ENCODE measurements at places on chromosomes 5 and 9.

DNA sequence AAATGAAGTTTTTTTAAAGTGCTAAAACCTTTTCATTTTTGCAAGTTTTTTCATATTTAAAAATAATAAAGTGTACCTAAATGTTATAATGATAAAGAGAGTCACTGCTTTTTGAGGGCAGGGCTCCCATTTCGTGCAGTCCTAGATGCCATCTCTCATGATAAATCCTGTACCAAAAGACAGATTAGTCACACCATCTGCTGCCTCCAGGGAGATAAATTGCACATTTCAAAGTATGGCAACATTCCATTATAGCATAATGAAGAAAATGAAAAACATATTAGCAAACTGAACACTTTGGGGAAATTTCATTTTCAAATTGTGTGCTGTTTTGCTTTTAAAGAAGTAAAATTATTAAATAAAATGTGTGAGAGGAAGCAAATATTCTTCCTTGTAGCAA, 257.2 kb downstream of the KIAA0825 start:
- H3K27me3 ChIP-seq: no peaks in the 10 kb centered on the region
- H3K27ac ChIP-seq: no peak overlapping the region
- no peaks in the 10 kb centered on the region for H3K4me1 ChIP-seq
- DNase-seq: no peak
- H3K36me3 ChIP-seq: no peaks in the 10 kb centered on the region

DNA sequence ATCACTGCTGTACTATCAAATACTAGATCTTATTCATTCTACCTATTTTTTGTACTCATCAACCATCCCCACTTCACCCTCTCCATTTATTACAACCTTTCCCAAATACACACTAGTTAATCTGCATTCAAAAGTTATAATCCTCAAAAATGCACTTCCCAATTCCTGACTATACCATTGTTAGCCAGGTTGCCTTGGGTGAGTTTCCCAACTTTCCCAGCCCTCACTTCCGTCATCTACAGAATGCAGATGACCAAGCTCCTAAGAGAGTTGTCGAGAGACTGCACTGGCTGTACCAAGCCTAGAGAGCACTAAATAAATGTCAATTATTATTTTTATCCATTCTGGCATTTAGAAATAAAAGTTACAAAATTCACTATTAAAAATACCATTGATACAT, 11.5 kb downstream of the PLPP1 start:
- H3K27me3 ChIP-seq: no peaks in the 10 kb centered on the region
- peak; percentile 77 for DNase-seq
- no peak overlapping the region for H3K27ac ChIP-seq
- no peak overlapping the region for H3K4me3 ChIP-seq
- peaks cover 2% of the 10 kb centered on the region for H3K36me3 ChIP-seq

DNA sequence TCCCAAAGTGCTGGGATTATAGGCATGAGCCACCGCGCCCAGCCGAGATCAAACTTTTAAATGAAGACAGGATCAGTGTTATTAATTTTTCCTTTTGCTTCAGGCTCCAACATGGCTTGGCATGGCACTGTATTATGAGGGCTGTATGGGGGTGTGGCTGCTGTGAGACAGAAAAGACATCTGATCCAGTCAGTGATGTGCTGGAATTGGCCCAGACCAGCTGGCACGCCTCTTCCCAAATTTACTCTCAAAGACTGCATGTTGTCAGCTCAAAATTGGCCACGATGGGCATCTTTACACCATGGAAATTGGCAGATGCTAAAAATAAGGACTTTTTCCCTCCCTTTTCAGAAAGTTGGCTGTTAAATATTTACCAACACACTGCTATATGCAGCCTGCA, 12.1 kb upstream of the COL27A1 start:
- no peak for DNase-seq
- H3K4me1 ChIP-seq: peaks cover 4% of the 10 kb centered on the region

DNA sequence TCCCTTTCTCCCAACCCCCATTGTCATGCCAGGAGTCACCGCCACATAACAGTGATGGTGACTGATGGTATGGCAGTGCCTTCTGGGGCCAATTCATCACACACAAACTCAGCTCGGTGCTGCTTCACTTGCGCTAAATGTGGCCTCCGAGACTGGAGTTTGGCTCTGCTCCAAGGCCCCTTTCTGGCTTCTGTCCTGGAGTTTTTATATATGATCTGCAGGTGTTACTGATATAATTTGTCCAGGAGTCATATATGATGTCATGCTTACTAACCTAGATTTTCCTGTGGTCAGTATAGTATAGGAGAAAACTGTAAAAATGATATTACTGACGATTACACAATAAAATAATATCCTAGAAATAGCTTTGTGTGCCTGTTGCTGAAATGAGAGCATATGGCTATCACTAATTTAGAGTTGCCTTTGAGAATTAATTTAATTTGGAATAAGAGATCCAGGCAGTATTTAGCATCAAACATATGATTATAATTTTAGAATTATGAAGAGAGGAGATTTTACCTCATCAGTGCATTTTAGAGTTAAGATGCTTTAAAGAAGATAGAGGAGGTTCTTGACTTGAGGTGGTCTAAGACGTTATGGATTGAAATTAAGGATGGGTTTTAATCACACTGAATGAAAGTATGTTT, 334.1 kb upstream of the CD180 start:
- H3K4me3 ChIP-seq: no peak overlapping the region
- no peak overlapping the region for H3K27ac ChIP-seq
- no peaks in the 10 kb centered on the region for H3K4me1 ChIP-seq
- DNase-seq: no peak

- no peaks in the 10 kb centered on the region for H3K4me1 ChIP-seq
- DNase-seq: peak; percentile 57
- H3K27me3 ChIP-seq: no peaks in the 10 kb centered on the region
- H3K27ac ChIP-seq: no peak overlapping the region
These were observed 19.2 kb upstream of the SHB start for GRCh38 chr9:38088006-38088925.

DNA sequence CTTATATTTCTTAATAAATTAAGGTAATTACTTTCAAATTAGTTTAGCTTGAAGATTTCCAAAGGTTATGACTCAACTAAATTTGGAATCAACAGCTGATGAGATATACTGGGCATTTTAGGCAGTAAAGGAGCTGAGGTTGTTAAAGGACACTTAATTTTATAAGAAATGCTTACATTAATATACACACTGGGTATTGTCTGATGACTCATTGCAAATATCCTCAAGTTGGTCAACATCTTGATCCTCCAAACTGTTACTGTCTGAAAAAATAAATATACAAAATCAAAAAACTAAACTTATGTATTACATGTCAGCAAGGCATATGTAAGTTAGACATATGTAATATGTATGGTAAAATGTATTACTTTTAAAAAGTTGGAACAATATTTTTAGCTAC, 3.4 kb downstream of the GFM2 start:
- H3K4me1 ChIP-seq: peaks cover 8% of the 10 kb centered on the region
- H3K36me3 ChIP-seq: peaks cover 2% of the 10 kb centered on the region
- H3K4me3 ChIP-seq: no peak overlapping the region

GRCh38 chr9:14373336-14373666, 59.4 kb upstream of the NFIB start:
- no peak overlapping the region for H3K4me3 ChIP-seq
- peak overlapping the region; percentile 52 for H3K27ac ChIP-seq
- DNase-seq: no peak
- no peaks in the 10 kb centered on the region for H3K36me3 ChIP-seq
- peaks cover 2% of the 10 kb centered on the region for H3K4me1 ChIP-seq
